DND-41 (cell line): ENCODE measurements at places on chromosomes 6 and 20.

DNA sequence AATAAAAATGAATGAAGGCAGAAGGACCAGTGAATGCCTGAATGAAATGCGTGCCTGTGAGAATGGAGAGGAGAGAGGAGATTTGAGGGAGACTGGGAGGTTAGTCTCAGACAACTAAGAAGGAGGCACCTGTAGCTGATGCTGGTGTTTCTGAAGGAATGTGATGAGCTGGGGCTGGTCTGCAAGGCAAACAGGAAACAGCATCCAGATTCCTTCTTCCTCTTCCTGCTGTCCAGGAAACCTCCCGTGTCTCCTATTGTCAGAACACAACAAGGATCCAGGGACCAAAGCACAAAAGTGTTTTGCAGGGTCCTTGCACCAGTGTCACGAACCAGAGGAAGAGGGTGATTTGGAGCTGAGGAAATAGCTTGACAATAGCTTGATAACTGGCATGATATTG, 50.4 kb upstream of the TAB2 start:
- no peak for DNase-seq
- H3K27me3 ChIP-seq: no peaks in the 10 kb centered on the region
- no peak overlapping the region for H3K4me3 ChIP-seq
- peaks cover 16% of the 10 kb centered on the region for H3K4me1 ChIP-seq
- H3K36me3 ChIP-seq: no peaks in the 10 kb centered on the region

GRCh38 chr20:1855690-1856089, 39.5 kb upstream of the SIRPA start:
- peaks cover 10% of the 10 kb centered on the region for H3K4me1 ChIP-seq
- DNase-seq: no peak
- peaks cover 9% of the 10 kb centered on the region for H3K27me3 ChIP-seq
- no peaks in the 10 kb centered on the region for H3K36me3 ChIP-seq

DNA sequence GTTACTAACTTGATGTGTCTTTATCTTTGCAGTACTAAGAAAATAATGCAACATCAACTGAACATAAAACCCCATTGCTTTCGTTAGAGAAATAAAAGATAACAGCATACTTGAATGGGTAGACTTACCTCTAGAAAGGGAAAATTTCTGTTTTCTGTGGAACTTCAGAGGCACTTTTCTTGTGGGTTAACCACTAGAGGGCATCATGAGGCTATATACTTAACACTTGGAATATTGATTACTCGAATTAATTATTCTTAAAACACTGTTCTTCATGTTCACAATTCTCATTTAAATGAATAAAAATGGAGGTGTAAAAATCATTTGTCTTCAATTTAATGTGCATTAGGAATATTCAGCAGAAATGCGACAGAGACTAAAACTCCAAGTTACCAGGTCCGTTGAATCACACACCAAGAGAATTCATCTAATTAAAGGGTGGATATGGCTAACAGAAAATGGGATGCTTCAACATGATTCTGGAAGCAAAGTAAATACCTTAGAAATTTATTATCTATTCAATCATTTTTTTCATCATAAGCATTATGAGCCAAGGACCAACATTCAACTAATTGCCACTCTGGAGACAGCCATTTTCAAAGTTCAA, 330.8 kb upstream of the PREP start:
- no peaks in the 10 kb centered on the region for H3K36me3 ChIP-seq
- H3K4me3 ChIP-seq: no peak overlapping the region
- no peak for DNase-seq
- H3K4me1 ChIP-seq: no peaks in the 10 kb centered on the region

DNA sequence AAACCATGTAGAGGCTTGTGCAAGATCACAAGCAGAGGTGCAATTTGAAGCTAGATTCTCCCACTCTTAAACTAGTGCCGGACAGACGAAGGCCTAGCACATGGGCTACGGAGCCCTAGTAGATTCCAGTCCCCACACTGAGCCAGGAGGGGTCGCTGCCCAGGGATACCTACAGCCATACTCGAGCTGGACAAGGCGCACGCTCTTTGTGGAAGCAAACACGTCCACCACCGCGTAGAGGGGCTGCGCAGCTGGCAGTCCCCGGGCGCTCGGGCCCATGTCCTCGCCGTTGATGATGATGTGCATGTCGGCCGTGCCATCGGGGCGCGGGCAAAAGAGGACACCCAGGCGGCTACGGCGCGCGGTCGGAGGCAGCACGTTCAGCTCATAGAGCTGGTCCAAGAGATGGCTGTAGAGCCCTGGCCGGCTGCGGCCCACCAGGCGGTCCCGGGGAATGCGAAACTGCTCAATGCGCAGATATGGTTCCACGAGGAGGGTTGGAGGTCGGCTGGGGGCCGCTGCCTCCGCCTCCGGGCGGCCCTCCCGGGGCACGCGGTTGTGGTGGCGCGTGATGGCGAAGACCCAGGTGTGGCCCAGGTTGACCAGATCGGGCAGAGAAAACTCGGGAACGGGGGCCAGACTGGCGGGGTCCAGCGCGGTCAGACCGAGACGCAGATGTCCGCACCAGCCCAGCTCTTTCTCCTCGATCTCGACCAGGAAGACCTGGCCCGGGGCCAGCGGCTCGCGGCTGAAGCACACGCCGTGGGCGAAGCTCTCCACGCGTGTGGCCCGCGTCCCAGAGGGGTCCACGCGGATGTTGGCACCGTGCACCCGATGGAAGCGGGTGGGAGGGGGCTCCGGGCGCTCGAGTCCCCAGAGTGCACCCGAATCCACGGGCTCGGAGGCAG, 677 bp downstream of the NEURL2 start:
- no peak for DNase-seq
- H3K27ac ChIP-seq: peak overlapping the region; percentile 92
- peak overlapping the region; percentile 96 for H3K4me3 ChIP-seq
- H3K27me3 ChIP-seq: no peaks in the 10 kb centered on the region
- H3K36me3 ChIP-seq: peaks cover 35% of the 10 kb centered on the region
- H3K4me1 ChIP-seq: peaks cover 31% of the 10 kb centered on the region

GRCh38 chr6:134757911-134758361, 192.0 kb downstream of the ALDH8A1 start:
- H3K36me3 ChIP-seq: no peaks in the 10 kb centered on the region
- no peaks in the 10 kb centered on the region for H3K4me1 ChIP-seq
- H3K27ac ChIP-seq: no peak overlapping the region
- DNase-seq: no peak

GRCh38 chr6:158605266-158605878, 39.2 kb downstream of the DYNLT1 start:
- peak; percentile 53 for DNase-seq
- H3K4me3 ChIP-seq: no peak overlapping the region
- H3K27ac ChIP-seq: no peak overlapping the region
- H3K27me3 ChIP-seq: no peaks in the 10 kb centered on the region
- peaks cover 77% of the 10 kb centered on the region for H3K36me3 ChIP-seq
- no peaks in the 10 kb centered on the region for H3K4me1 ChIP-seq

- no peak overlapping the region for H3K4me3 ChIP-seq
- no peak for DNase-seq
- H3K36me3 ChIP-seq: no peaks in the 10 kb centered on the region
- H3K27me3 ChIP-seq: peaks cover 36% of the 10 kb centered on the region
- no peak overlapping the region for H3K27ac ChIP-seq
Measured at GRCh38 chr6:3913958-3914337, 64.8 kb downstream of the FAM50B start.
